ENCODE measurements at places on chromosomes 6 and 20.

DNA sequence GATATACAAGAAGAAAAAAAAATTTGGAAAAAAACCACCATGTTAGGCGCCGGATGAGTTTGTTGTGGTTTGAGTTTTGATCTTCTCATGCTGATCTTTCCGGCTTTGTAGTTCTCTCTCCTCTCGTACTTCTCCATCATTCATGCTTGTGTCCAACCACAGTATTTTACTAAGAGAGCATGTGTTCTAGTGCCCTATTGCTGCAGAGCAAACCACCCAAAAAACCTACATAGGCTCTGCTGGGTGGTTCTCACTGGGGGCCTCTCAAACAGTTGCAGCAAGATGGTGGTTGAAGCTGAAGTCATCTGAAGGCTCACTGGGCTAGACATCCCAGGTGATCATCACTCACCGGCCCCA, 404.2 kb downstream of the PLCB1 start:
- DNase-seq = no peak

DNA sequence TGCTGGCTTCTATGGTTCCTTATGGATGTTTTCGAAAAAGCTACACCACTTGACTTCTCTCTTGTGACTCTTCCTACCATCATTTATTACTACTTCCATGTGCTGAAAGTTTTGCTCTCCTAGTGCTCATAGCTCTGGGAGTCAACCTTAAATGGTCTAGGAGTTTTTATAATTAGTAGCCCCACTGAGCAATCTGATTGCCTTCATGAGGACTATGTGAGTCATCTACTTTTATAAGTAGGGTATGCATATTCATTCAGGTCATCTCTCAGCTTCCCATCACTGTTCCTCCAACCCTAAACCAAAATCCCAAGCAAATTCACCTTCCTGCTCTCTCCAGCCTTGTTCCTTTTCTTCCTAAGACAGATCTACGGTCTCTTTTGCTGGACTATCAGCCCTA, 17.4 kb upstream of the FAXC start:
- no peak for DNase-seq

DNA sequence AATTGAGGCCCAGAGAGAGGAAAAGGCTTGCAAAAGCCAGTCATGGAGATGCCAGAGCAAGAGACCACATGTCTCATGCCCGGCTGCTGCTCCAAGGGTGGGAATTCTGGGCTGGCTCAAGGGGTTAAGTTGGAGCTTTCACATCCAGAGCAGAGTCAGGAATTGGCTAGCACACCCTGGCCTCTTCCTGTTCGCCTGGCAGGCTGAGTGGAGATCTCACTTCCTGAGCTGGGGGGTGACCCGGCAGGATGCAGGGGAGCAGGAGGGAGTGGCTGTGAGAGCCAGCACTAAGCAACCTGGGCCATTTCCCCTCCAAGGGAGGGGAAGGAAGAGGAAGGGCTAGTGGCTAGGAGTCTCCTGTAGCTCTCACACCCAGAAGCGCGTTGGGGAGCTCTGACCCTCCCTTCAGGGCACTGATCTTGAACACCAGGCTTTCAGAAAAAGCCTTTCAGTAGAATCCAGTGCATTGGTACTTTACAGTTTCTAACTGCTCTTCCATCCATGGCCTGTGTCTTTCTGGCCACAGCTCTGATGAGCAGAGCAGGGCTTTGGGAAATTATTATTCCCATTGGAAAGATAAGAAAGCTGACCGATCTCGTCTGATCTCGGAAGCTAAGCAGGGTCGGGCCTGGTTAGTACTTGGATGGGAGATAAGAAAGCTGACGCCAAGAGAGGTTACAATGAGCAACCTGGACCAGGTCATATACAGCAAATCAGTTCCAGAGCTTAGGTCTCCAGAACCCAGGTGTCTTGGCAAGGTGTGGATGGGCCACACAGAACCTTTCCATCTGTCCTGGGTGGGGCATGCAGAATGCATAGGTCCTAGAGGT, 2.2 kb upstream of the CCM2L start:
- DNase-seq = no peak

DNA sequence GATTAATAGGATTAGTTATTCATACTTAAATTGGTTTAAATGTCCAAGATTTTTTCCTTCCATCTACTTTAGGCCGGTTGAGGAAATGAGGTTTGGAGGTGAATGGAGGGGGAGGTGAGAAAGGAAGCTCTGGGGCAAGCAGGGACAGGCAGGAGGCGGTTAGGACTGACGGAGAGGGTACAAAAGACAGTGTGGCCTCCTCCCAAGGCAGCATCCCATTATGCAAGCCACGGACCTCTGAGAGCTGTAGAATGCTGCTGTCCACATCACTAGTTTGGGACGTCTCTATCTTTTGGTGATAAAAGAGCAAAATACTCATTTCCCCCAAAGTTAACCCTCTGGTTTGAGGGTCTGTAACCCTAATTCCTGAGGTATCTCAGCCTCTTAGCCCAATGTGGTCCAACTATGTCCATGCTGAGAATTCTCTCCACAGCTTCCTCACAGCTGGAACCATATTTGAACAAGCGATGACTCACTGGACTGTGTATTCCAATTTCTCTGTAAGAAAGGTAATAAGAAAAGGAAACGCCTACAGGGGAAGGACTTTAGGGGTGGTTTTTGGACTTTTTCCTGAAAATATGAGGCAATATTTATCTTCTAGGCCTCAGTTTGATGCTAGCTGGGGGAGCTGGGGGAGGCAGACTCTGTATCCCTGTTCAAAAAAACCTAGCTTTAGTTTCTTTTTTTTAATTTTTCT, 172.2 kb downstream of the TFAP2B start:
- DNase-seq = no peak

- DNase-seq = no peak
Observed at GRCh38 chr6:17988422-17988944, 1.0 kb upstream of the KIF13A start.

GRCh38 chr6:106056060-106056745, 29.9 kb upstream of the PRDM1 start:
- DNase-seq = no peak

- no peak for DNase-seq
Observed at GRCh38 chr6:53984581-53984980, 126.7 kb upstream of the MLIP start.

GRCh38 chr20:62485062-62485700, 9.4 kb upstream of the GATA5 start:
- no peak for DNase-seq

- no peak for DNase-seq
Observed at GRCh38 chr6:84392261-84392660, 164.8 kb upstream of the CEP162 start.

DNA sequence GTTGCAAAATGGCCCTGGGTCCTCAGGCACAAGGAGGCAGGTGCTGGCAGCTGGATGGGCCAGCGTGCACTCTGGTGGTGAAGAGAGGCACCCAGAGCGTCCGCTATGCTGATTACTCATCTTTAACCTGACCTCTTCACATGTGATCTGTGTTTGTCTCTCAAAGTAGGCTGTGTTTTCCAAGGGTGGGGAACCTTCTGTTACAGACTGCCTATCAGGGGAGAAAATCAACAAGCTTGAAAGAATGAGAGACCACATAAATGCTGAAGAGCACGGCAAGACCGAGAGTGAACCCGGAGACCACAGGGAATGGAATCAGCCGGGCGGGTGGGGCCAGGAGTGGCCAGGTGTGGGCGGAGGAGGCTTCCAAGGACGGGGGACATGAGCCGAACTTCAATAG, 16.2 kb downstream of the BNIP5 start:
- DNase-seq = no peak

DNA sequence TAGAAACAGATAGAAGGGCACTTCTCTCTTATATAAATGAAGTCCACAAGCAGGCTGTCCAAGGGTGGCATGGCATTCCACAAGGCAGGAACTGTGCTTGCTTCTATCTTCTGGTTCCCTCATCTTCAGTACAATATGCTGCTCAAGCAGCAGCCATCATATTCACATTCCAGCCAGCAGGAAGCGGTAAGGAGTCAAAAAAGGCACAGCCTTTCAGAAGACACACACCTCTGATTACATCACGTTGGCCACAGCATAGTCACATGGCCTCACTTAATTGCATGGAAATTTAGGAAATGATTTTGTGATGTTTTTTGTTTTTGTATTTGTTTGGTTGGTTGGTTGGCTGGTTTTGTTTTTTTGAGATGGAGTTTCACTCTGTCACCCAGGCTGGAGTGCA, 19.0 kb downstream of the REM1 start:
- no peak for DNase-seq

DNA sequence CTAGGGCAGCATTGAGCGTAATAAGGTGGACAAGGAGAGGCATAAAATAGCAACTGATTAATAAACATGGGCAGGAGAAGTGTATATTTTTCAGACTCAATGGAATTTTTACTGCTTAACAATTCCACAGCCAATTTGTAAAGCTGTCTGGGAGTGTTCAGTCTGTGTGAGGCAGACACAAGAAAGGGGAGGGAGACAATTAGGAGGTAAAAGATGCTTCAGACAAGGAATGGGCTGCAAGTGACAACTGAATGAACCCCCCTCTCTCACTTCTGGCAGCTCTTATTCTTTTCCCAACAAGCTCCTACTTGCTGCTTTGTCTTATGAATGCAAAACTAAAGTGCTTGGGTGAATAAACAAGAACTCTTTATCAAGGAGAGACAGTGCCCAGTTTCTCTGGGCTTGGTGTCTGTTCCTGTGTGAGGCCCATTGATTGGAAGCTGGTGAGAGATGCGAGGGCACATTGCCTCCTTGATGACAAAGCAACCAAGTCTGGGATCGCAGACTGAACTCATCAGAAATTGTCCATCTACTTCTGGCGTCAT, 575.3 kb downstream of the RNF144B start:
- no peak for DNase-seq

DNA sequence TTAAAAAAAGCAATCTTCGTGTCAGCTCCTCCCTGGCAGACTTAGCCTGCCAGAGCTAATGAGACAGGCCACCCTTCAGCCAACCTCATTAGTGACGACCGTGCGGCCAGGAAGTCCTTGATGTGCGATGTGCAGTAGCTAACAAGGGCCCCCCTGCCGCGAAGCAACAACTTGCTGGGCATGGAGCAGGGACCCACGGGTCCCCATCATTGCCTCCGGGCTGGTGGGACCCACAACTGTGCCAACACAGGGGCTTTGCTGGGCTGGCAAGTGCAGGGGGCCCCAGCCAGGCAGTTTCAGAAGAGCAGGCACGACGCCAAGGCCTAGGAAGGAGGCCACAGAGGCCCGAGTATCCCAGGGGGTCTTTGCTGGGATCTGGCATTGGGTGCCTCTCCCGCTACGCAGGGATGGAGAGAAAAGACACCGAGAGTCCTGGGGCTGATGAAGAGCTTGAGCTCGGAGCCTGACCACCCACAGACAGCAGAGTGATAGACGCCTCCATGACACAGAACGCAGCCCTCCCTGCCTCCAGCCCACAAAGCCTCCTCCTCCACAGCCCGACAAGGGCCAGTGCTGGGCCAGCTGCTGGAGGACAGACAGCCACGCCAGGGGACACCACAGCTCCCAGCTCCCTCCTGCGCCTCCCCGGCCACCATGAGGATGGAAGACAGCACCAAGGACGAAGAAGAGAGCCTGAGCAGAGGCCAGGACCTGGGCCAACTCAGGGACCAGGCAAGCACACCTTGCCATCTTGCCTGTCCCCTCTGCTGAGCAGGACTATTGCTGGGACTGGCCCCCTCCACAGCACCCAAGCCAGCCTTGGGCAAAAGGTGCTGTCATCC, 96.6 kb downstream of the YTHDF1 start:
- DNase-seq = no peak

DNA sequence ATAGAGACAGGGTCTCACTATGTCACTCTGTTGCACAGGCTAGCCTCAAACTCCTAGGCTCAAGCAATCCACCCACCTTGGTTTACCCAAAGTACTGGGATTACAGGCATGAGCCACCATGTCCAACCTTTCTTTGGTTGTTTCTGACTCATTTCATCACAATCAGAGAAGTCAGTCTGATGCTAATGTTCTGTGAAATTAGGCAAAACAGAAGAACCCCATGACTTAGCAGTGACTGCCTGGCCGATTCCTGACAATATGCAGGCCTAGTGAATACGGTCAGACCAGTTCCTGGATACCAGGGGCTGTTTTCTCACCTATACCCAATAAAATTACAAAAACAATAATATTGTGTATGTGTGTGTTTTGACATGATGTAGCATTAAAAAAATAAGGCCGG, 58.8 kb upstream of the BTN3A2 start:
- DNase-seq = no peak

DNA sequence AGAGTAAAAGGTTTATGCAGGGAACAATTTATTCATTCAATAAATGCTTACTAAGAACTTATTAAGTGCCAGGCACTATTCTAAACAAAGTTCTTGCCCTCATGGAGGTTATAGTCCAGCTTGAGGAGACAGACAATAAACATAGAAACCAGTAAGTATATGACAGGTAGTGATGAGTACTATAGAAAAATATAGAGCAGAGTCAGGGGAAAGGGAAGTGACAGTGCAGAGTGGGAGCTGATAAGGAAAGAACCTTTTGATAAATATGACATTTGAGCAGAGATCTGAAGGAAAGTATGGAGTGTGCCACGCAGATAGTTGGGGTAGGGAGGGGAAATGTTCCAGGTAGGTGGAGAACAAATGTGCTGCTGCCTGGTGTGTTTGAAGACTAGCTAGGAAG, 12.1 kb downstream of the ACSS2 start:
- no peak for DNase-seq

GRCh38 chr20:38402816-38403215, 32.3 kb downstream of the SNHG17 start:
- no peak for DNase-seq

DNA sequence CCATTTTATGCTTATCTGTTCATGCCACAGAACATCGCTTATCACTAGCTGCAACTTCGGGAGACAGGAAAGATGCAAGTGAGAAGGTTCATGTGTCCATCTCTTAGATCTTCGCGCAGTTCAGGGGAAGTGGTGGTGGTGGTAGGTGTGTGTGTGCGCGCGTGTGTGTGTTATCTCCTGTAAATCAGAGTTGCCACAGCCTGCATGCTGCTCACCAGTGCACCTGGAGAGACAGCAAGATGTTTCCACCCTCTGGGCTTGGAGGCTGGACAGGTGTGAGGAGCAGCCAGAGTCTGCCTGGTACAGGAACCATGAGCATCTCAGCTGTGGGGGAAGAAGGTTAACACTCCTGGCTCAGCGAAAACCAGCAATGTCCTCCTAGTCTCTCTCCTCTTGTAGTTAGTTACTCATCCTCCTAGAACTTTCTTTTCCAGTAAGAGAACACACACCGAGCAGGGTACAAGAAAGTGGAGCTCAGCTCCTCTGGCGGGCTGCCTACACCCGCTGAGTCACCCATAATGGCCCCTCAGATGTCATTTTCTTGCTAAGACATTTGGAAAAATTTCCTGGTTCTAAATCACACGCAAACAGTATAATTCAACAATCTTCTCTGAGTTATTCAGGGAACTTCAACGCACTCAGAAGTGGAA, 5.1 kb upstream of the TUBB1 start:
- peak; percentile 38 for DNase-seq

DNA sequence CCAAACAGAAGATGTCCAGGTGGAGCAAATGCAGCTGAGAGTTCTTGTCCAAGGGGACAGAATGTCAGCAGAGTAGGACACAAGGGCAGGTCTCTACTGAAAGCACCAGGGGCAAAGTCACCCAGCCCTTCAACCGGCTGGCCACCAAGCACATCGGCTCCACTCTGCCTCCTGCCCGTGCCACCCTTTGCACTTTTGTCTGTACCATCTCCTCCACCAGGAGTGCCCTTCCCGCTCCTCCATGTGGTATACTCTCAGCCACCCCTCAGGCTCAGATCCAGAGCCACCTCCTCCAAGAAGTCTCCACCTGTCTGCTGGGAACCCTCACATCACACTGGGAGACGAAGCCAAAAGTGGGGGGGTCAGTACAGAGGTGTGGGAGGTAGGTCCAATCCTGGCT, 4.1 kb upstream of the HSPA12B start:
- DNase-seq = no peak

GRCh38 chr20:61026173-61026572, 225.9 kb upstream of the CDH4 start:
- DNase-seq = no peak

- no peak for DNase-seq
Observed at GRCh38 chr6:17432356-17432755, 39.0 kb downstream of the CAP2 start.

All from CD4-positive, alpha-beta T cell treated with Interferon alpha-2 for 1 hour (primary cell).